ENCODE measurements at places on chromosomes 5 and 9.
A peak's percentile ranks its signal among the peaks of the same experiment; 100 is the strongest.

GRCh38 chr5:147143215-147143614, 91.6 kb upstream of the STK32A start:
- DNase-seq = no peak

GRCh38 chr5:120454094-120454798, 9.9 kb upstream of the PRR16 start:
- DNase-seq = no peak

DNA sequence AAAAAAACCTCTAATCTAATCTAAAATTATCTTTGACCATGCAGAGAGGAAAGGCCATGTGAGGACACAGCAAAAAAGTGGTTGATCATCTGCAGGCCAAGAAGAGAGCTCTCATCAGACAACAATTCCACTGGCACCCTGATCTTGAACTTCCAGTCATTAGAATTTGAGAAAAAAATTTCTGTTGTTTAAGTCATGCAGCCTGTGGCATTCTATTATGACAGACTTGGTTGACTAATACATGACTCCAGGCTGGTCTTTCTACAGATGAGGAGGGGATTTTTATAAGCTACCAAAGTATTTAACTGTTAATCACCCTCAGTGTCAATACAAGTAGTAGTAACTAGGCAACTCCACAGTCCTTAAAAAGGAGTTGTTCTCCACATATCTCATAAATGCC, 358.5 kb upstream of the RGMB start:
- DNase-seq = no peak

DNA sequence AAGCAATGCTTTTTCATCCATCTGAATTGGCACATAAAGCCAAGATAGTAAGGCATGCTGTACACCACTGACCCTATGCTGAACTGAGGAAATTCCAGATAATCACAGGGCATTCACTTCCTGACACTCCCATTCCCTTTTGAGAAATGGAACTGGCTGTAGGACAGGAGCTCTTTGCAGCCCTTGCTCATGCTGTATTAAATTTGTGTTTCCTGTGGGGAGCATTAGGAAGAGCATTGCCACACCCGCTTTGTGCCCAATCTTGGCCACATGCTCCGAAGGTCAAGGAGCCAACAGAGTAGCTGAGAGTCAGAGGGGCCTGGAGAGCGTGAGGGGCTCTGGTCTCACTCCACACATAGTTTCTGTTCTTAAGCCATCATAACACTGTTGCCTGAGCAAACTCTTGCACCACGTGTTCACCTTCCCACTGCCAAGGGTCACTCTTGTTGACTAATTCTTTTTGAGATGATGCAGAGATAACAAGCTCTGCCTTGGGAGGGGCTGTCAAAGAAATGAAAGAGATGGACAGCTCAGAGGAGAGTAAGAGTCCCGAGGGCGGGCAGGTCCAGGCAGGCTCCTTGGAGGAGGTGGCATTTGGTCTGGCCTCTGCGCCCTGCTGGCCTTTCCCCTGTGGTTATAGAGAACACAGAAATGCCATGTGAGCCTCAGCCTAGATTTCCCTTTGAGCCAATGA, 31.7 kb upstream of the ARAP3 start:
- DNase-seq = no peak

- peak; percentile 80 for DNase-seq
Measured at GRCh38 chr5:116652196-116652729, 77.6 kb upstream of the SEMA6A start.

GRCh38 chr9:131333771-131334628, 44.5 kb downstream of the PLPP7 start:
- no peak for DNase-seq

DNA sequence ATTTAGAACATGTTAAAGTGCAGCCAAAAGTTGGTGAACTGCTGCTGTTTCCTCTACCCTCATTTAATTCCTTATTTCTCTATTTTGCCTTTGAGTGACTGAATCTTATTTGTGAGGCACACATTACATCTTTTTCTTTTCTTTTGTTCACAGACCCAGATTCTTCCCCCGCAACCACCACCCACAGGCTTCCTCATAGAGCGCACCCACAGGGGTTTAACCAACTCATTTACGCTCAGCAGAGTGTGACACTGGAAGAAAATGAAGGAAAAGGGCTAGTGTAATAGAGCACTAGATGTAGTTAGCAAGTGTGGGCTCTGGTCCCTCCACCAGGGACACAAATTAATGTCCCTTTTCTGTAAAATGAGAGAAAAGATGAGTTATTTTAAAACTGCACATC, 200.7 kb downstream of the PARP8 start:
- no peak for DNase-seq

GRCh38 chr5:88193896-88194295, 74.7 kb downstream of the TMEM161B start:
- no peak for DNase-seq

GRCh38 chr5:10489810-10490426, 48.2 kb downstream of the ROPN1L start:
- no peak for DNase-seq

DNA sequence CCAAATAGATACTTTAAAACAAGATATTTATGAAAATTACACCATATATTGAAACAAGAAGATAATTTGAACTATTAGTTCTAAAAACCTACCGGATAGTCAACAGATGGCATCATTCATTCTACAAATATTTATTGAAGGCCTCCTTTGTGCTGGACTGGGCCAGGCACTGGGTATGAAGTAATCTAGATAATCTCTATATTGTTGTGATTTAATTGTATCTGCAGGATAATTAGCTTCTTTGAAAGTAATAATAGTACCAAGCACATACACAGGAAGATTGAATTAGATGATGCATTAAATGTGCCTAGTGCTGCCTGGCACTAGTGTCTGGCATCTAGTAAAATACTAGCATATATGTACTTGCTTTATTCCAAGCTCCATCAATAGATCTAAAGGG, 735.2 kb upstream of the DMAC1 start:
- DNase-seq = no peak

- DNase-seq = no peak
Measured at GRCh38 chr5:68285075-68285840, 69.7 kb downstream of the PIK3R1 start.

DNA sequence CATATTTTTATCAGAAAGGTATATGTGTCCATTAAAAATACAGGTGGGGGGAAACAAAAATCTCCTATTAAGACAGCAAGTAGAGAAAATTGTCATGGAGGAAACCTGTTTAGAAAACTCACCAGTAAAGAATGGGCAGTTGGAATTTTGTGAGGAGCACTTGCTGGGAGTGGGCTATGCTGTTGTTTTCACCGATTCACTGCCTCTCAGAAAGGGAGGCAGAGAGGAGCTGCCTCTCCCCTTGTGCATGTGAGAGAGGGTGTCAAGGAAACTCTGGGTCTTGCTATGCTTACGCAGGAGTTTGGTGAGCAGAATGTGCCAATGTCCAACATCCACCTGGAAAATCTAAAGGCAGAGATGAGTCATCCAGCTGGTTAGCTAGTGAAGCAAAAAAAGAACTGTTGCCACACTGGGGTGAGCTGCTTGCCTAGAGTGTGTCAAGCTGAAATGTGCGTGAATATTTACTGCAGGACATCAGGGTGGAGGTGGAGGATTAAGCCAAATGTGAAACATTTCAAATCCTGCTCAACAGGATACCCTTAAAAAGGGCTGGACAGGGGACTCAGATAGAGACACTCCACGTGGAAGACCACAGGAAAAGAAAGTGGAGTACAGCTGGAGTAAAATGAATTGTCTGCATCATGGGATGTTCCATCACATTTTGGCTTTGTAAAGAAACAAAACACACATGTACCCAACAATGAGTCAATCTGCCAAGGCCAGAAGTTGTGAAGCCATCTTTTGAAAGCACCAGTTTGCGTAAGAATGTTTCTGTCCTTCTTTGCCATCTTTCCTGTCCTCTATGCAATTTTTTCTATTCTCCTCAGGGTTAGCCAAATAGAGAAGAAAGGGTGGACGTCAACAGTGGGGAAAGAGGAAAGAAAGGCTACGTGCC, 449.7 kb upstream of the MPDZ start:
- no peak for DNase-seq

DNA sequence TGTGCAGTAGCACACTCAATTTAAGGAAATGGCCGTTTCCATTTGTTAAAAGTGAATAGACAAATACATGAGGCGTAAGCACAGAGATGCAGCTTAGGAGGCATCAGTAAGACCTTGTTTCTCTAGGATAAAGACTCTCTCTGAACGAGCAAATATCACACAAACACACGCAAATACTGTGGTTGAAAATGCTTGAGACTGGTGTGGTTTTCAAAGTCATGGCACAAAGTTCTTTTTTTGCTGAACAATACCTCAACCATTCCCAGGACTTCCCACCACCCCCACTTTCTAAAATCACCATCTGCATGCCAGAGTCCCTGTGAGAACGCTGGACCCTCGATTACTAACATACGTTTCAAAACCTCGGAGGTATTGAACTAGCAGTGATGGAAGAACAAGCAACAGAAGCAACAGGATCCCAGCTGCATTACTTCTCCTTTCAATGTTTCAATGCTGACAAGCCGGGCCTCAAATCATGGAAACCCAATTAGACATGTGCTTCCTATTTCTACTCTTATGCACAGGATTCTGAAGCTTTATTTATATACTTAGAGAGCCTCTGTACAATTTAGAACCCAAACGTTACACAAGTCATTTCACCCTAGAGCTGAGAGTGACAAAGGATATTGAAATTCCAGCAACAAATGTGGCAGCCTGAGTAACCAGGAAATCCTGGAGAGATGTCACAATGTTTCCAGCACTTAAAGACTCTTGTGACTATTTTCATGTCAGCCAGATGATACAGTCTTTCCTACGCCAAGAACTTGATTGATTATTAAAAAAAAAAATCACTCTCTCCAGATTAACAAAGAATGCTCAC, 63.9 kb downstream of the CDC14B start:
- no peak for DNase-seq

- DNase-seq = no peak
Measured at GRCh38 chr9:113269355-113269754, 6.0 kb downstream of the CDC26 start.

DNA sequence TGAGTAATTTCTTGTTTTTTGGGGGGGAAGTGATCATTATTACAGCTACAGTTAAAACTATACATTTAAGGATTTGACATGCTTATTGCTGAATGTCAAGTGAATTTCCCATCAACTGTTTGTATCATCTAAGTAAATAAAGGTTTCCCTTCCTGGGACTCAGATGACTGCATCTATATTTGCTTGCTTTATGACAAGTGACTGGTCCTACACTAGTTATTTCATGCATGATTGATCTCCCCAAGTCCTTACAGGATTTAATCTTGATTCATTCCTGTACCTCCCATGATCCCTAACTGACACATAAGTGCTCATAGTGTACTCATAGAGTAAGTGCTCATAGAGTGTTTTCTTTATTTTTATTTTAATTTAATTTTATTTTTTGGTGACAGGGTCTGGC, 2.8 kb downstream of the TXNDC8 start:
- no peak for DNase-seq
